Adrenal gland (tissue), 19 donors: ENCODE measurements at places on chromosomes 6 and 20.

GRCh38 chr6:57257911-57258541, 35.9 kb upstream of the RAB23 start:
- no peak overlapping the region for H3K4me3 ChIP-seq
- DNase-seq = no peak
- H3K27ac ChIP-seq = no peak overlapping the region
- H3K27me3 ChIP-seq = no peaks in the 10 kb centered on the region

GRCh38 chr20:2515203-2515602, 6.5 kb upstream of the ZNF343 start:
- H3K36me3 ChIP-seq = no peaks in the 10 kb centered on the region
- DNase-seq = no peak
- H3K4me1 ChIP-seq = no peaks in the 10 kb centered on the region

DNA sequence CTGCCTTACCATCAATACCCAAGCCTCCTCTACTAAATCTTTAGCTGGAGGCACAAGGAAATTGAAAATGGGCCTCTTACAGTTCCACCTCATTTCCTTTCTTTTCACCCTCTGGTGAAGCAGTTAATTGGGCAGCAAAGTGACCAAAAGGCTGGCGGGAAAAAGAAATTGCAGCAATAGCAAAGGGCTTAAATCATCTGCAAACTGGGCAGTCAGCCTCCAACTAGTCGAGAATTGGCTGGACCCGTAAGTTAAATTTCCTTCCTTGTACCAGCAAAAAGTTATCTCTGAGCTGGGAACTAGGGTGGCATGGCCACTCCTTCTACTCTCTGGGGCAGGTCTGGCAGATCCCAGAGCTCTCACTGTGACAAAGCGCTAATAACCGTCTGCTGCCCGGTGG, 33.5 kb downstream of the GHRH start:
- H3K36me3 ChIP-seq = no peaks in the 10 kb centered on the region
- H3K4me1 ChIP-seq = peaks cover 14% of the 10 kb centered on the region
- no peak for DNase-seq
- H3K4me3 ChIP-seq = no peak overlapping the region
- H3K27ac ChIP-seq = no peak overlapping the region
- H3K27me3 ChIP-seq = no peaks in the 10 kb centered on the region

DNA sequence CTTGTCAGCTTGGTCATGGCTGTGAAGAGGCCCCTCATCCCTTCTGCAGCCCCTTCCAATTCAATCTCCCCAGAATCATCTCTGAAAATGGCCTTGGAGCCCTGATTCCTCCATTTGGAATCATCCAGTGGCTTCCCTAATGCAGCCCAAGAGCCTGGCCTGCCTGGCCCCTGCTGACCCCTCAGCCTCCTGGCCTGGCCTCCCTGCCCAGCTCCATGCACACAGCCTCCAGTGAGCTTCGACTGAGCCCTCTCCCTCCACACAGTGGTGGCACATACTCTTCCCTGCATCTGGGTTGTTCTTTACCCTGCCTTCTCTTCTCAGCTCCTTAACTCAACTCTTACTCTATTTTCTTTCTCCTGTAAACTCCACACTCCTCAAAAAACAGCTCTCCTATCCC, 120.9 kb downstream of the ANKRD60 start:
- no peak overlapping the region for H3K4me3 ChIP-seq
- DNase-seq = no peak
- H3K4me1 ChIP-seq = no peaks in the 10 kb centered on the region
- no peaks in the 10 kb centered on the region for H3K27me3 ChIP-seq
- no peak overlapping the region for H3K27ac ChIP-seq
- no peaks in the 10 kb centered on the region for H3K36me3 ChIP-seq

DNA sequence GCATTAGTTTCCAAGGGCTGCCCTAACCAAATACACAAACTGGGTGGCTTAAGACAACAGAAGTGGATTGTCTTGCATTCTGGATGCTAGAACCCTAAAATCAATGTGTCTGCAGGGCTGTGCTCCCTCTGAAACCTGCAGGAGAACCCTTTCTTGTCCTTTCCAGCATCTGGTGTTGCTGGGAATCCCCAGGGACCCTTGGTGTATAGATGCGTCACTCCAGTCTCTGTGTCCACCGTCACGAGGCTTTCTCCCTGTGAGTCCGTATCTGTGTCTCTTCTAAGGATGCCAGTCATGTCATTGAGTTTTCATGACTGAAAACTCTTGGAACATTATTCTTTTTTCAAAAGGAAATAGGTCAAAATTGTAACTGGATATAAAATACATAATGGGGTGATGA, 142.9 kb downstream of the RNASET2 start:
- DNase-seq = no peak
- no peak overlapping the region for H3K4me3 ChIP-seq
- H3K4me1 ChIP-seq = no peaks in the 10 kb centered on the region
- no peaks in the 10 kb centered on the region for H3K27me3 ChIP-seq

- H3K4me3 ChIP-seq = no peak overlapping the region
- peaks cover 4% of the 10 kb centered on the region for H3K4me1 ChIP-seq
- H3K27ac ChIP-seq = no peak overlapping the region
These were observed 20.6 kb upstream of the ECI2 start for GRCh38 chr6:4155848-4156466.

DNA sequence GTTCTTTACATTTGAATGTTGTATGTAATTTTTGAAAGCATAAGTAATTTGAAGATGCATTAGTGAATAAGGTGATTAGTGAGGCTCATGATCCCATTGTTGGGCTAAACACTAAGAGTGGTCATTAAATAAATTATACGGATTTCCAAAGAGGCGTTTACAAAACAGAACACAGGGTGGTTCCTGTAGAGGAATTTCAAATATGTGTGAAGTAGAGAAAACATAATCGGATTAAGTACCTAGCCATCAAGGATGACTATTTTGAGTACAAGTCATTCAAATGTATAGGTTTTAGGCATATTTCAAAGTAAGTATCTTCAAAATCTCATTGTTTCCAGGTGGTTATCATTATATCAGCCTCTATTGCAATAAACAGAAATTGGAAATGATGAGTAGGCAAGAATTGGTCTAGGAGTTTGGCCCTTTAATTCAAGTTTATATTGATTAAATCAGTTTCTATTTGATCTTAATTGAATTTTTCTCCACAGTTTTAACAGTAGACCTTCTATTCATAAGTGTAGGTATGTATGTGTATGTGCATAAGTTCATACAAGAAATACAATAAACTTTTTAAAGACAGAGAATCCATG, 94.8 kb downstream of the MYLK4 start:
- no peaks in the 10 kb centered on the region for H3K27me3 ChIP-seq
- no peak overlapping the region for H3K4me3 ChIP-seq
- no peak overlapping the region for H3K27ac ChIP-seq
- no peaks in the 10 kb centered on the region for H3K36me3 ChIP-seq
- no peaks in the 10 kb centered on the region for H3K4me1 ChIP-seq
